ENCODE measurements at places on chromosomes 12 and 14.

- no peak for DNase-seq
Observed at GRCh38 chr14:72653026-72653425, 240.9 kb downstream of the DPF3 start.

- no peak for DNase-seq
Observed at GRCh38 chr12:2118061-2118460, 65.3 kb downstream of the CACNA1C start.

DNA sequence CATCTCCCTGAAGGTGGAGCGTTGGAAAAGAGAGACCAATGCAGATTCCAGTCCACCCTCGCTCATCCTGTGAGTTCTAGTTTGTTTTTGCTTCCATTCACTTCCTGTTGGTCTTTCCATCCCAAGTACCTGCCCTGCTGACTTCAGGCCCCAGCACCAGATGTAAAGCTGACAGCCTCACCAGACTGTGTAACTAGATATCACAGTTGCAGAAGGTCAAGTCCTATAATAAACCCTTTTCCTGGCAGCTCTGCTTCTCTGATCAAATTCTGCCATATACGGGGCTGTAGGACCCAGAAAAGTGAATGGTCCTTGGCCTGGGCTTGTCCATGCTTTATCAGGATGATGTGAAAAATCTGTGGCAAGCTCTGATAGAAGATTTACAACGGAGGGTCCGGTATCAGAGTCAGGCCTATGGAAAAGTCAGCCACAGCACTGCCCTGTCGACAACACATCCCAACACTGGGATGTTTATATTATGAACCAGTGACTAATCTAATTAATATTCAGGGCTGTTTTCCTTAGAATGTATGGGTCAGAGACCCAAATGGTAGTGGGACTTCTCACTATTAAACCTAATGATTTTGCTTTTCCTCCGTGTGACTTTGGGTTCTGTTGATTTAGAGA lies 42.1 kb downstream of the CCDC175 start:
- no peak for DNase-seq

DNA sequence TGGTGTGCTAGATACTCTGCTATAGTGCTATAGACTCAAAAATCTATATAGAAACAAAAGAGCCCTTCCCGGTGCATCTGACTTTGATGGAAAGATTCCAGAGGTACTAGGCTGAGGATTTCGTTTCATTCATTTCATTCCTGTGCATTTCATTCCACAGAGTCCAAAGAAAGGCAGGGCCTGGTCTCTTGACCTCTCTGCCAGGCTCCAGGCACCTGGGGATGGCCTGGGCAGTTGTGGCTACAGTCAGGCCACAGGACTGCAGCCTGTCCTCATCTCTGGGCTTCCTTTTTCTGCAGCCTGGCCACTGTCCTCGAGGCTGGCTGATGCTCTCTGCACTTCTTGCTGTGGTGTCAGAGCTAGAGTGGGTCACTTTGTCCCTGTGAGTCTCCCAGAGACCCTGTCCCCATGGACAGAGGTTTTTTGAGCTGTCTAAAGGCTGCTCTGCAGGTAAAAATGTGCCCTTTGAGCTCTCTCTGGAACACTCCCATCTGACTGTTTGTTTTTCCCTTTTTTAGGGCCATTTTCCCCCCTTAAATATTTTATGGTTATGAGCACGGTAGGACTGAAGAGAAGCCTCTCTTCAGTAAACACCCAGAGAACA lies 3.2 kb upstream of the VDR start:
- peak; percentile 43 for DNase-seq

All from HuH-7 (cell line).